Hindlimb muscle (tissue), 1 donor: ENCODE measurements at places on chromosomes 3 and 15.

- no peak for DNase-seq
Measured at GRCh38 chr15:58026552-58026951, 39.0 kb downstream of the ALDH1A2 start.

GRCh38 chr3:99869621-99870020 is 52.0 kb downstream of the CMSS1 start:
- no peak for DNase-seq

DNA sequence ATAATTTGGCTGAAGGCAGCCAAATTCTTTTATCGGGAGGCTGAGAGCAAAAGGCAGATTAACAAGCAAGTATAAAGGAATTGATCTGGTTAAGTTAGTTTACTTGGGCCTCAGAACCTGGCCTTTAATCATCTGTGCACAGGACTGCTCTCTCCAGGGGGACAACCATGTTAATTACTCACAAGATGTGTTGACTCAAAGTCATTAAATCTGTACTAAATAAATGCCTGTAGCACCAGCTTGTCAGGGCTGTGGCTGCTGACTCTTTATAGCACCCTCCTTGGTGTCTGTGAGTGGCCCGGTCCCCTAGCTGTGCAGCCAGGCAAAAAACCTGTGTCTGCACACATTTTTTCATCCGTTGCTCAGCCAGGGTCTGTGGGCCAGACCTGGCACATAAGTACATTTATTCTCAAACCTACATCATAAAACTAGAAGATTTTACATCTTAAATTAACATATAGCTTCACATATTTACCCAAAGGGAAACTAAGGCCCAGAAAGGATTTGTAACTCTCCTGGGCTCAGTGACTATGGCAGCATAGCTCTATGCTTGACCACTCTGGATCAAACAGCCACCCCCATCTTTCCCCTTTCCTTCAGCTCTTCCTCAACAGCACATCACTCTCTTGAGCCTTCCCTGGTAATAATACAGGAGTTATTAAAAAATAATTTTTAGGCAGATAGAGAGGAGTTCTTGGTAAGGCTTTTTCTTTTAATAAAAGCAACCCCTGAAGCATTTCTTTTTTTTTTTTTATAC is 51.4 kb downstream of the NCEH1 start:
- no peak for DNase-seq

DNA sequence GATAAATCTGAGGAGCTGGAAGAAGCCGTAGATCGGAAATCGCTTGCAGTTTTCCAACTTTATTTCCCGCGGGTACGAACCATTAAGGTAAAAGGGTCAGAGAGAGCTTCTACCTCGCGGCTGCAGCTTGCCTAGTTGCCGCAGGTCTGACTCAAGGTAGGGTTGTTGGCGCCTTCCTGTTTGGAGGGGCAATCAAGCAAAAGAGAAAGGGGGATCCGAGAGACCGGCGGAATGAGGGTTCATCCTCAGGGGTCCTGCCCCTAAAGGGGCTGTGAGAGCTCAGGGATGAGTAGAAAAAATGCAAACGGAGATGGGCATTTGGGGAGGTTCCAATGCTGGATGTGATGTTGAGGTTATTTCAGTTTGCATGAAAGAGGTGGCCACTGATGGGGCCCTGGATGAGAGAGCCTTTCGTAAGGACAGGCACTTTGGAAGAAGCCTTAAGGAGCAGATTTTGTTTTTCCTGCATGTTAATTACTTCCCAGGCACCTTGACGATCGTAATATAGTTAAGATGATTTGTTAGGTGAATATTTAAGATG is 265.4 kb downstream of the CGGBP1 start:
- no peak for DNase-seq

DNA sequence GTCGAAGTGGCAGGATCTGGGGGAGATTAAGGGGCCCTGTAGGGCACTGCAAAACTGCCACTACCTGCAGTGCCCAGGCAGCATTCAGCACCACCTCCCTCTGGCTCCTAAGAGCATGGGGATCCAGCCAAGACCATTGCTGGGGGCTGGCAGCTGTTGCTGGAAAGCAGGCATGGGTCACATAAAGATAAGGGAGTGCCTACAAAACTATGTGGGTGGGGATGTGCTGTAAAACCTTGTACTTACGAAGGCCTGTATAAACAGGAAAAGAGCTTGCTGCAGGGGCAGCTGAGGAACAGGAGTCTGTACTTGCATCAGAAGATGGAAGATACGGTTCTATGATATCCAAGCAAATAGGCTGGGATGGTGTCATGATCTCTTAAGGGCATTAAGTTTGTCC is 27.1 kb downstream of the IL20RB start:
- no peak for DNase-seq

DNA sequence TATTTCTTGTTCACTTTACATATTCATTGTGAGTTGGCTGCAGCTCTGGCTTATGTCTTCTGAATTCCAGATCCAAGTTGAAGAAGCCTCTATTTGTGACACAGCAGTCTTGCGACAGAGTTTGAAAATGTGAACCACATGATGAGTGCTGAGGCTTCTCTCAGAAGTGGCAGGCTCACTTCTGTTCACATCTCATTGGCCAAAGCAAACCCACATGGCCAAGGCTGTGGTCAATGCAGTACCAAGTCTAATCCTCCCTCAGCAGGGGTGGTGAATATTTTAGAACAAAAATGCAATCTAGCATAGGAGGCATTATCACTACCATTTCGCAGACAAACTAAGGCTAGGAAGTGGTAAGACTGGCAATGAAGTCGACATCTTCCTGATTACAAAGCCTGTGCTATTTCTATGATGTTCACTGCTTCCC is 45.2 kb downstream of the CDCP1 start:
- DNase-seq = no peak

DNA sequence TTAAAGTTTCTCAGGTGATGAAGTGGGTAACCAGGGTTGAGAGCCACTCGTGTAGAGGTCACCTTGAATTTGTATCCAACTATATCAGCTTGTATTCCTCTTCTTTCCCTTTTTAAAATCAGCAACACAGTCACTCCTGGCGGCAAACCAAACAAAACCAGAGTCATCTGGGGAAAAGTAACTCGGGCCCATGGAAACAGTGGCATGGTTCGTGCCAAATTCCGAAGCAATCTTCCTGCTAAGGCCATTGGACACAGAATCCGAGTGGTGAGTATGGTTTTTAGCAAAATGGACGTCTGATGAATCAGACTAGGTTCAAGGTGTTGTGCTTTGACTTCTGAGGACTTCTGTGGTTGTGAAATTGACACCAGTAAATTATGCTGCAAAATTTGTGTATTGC is 3.9 kb downstream of the RPL35A start:
- no peak for DNase-seq

DNA sequence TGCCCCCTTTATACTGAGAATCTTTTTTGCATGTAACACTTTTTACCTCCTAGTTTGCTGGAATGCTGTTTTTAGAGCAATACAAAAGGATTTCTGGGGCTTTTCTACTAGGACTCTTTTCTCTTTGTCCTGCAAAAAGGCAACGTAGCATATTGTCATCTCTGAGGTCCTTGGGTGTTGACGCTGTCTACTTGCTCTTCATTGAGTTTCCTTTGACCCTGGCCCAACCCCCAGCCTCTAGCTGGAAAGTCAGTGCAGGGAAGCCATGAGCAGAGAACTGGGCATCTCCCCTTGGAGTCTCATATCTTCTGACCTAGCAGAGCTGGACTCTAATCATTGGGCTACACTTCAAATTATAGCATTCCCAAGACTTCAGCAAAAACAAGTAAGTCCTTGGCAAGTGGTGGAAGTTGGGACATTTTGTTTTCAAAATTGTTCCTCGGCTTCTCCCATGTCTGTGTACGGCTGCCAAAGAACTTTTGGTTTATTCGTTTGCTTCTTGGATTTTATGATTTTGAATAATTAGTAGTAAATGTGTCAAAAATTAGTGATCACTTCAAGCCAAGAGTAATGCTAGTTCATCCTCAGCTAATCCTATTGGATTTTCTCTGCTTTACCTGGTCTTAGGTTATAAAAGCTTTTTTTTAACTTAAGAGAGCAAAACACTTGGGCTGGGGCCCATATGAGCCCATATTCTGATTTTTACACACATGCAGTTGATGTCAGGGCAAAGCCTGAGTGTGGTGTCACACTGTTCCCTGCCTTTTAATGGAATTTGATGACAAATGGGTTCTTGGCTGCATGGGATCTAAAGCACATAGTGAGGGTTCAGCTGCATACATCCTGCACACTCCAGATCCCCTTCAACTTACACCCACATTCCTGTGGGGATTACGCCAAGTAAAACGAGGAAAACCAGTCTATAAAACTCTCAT is 419.5 kb upstream of the C2CD4B start:
- no peak for DNase-seq

GRCh38 chr3:176147251-176147650 is 1050.0 kb downstream of the TBL1XR1 start:
- no peak for DNase-seq

- DNase-seq = no peak
Measured at GRCh38 chr3:189813647-189814240, 182.6 kb downstream of the TP63 start.

- no peak for DNase-seq
Measured at GRCh38 chr15:58977887-58978286, 9.6 kb upstream of the RNF111 start.

DNA sequence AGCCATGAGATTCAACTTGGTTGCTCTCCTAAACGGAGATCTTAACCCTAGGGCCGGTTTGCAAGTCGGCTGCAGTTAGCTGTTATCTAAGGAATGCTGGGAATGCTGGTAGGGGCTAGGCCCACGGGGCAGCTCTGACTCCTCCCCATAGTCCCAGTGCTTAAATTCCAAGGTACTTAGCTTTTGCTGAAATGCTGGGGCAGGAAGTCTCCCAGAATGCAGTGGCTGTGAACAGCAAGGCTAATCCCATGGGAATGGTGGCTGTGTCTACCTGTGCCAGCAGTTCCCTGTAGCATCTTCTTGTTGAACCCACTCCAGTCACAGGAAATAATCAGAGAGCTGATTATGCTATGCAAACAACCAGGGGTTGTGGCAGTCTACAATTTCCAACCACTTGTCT is 102.5 kb upstream of the TJP1 start:
- no peak for DNase-seq

- no peak for DNase-seq
Measured at GRCh38 chr3:126851934-126852333, 131.0 kb upstream of the PLXNA1 start.

DNA sequence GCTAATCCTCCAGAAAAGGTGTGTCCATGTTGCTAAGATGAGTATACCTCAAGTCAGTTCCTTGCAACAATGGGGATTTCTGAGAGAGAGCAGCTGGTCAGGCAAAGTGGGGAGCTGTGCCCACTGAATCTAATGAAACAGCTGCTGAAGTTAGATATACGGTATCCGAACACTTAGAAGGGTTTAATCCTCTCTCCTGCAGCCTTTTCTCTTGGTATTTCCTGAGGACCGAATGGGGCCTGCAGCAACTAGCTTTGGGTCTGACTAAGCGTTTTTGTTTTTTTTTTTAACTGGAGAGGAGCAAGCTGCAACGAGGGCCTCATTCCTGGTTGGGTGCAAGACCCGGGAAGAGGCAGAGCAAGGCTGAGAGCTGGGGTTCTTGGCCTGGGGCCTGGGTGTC is 37.6 kb upstream of the BNC1 start:
- no peak for DNase-seq
